ENCODE measurements at places on chromosomes 7 and 10. TPM values are rescaled to one million over a fixed set of nuclear protein-coding genes. Genes with fewer than 3 reads are reported as not detected.

- no peak for DNase-seq
Measured at GRCh38 chr10:59435707-59436106, 73.4 kb upstream of the FAM13C start.

GRCh38 chr7:5630670-5631069 lies 150.8 kb downstream of the RNF216 start:
- DNase-seq: peak; percentile 32

DNA sequence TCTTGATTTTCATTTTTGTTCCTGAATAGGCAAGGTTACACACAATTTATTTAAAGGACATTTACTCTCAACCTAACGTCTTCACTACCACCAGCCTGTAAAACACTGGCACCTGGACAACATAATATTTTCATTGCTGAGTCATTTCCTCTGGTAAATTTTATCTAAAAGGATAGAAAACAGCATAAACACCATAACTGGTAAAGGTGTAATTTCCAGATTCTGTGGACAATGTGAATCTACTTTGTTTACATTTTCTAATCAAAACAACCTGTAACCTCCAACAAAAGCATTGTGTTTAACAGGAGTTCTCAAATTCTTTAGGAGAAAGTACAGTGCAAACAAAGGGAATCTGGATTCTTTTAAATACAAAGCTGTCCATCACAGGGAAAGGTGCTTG lies 472.0 kb upstream of the AKR1E2 start:
- DNase-seq: no peak

GRCh38 chr7:117123311-117123926 lies 170.1 kb downstream of the ST7 start:
- no peak for DNase-seq

The HECW1 gene
- total RNA-seq: not detected

- no peak for DNase-seq
Measured at GRCh38 chr7:119842337-119842736, 430.6 kb upstream of the KCND2 start.

The NANOS1 gene
- 0.43 TPM for total RNA-seq

The TMEM196 gene
- not detected for total RNA-seq

DNA sequence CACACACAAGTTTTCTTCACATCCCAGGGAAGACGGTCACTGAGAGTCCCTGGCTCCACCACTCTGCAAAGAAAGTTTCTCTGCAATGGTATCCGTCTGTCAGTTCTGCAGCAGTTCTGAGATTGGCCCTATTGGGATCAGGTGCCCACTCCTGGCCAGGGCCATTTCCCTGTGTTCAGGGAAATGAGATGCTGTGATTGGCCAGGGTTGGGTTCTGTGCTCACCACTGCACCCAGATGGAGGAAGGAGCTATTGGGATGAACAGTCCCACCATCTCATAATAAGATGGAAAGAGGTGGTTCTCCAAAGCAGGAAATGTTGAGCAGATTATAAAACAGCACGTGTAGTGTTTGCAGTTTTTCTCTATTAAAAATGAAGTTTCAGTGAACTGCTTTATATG lies 13.3 kb upstream of the PIP4K2A start:
- no peak for DNase-seq

DNA sequence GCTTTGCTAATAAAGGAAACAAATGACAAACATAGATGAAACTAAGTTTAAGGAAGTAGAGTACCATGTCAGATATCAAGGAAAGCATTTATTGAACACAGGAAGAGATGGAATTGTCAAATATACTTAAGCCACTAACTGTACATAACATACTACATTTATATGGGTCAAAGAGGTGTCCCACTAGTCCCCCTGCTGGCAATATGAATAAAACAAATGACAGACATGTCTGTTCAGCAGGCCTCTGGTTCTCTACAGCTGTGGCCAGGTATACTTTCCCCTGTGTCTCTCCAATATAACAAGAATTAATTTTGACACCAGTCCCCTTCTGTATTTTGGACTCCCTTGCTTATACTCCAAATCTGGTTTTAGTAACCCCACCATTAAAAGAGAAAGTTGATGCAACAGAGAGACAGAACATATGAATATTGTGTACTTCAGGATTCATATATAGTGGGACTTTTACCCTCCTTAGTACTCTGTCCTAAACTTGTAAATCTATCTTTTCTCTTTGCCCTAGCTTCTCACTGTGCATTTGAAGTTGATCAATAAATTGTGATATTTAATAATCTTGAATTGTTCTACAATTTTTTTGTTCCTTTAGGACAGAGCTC lies 42.9 kb downstream of the CD36 start:
- no peak for DNase-seq

GRCh38 chr10:121956111-121957061 lies 18.6 kb downstream of the NSMCE4A start:
- DNase-seq: no peak

The SFTPA1 gene
- total RNA-seq: not detected

- DNase-seq: no peak
Measured at GRCh38 chr10:80436446-80437098, 17.5 kb upstream of the TSPAN14 start.

GRCh38 chr10:88409236-88409635 lies 173.9 kb downstream of the RNLS start:
- DNase-seq: no peak

The NKX2-3 gene
- total RNA-seq: not detected

DNA sequence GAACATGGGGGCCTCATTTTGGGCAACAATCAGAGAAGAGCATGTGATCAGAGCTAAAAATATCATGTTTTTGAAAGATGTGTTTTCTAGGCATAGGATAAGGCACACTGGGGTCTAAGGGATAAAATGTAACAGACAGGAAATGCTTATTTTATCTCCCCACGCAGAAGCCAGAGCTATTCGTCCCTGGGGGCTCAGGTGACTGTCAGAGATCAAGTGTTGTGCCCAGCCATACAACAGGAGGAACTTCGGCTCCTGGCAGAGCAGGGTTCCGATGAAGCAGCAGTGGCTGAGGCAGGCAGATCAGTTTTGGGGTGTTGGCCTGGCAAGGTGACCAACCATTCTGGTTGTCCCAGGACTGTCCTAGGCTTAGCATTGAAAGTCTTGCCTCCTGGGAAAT lies 15.2 kb downstream of the NPY start:
- DNase-seq: no peak

All from T-cell (primary cell).